ENCODE measurements at places on chromosomes 4 and X.
A peak's percentile ranks its signal among the peaks of the same experiment; 100 is the strongest.

- DNase-seq: no peak
These were observed 8.5 kb downstream of the PGM2 start for GRCh38 chr4:37835031-37835430.

- no peak for DNase-seq
These were observed 63.0 kb downstream of the ANK2 start for GRCh38 chr4:113112338-113112978.

DNA sequence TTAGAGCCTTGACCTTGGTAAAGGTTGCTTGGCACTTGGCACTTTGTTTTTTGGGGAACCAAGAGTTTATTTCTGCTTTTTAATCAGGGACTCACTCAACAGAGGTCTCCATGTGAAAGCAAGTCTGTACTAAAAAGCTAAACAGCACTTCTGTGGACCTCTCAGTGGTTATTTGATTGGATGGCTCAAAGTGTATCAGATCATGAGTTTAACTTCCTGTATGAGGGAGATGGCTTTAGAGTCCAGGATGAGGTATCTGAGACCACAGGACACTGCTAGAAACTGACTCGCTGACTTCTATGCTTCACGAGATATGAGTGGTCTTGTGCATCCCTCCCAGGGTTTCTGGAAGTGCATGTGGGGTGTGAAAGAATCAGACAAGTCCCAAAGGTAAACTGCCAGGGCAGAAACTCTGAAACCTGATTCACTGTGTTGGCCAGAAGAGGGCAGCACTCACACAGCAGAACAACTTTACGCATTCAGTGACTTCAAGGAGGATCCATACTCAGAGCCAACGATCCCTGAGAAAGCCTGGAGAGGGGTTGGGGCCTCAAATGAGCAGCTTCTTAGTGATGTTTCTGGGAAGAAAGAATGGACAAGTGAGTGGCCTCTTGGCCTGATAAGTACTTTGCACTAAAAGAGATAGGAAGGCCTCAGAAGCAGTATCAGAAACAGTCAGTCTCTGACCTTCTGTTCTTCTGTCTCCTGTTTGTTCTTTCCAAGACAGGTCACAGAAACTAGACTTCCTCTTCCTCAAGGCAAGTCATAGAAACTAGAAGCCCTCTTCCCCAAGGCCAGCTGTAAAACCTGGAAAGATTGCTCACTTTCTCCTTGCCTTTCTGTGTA, 220.3 kb upstream of the CXCL13 start:
- peak; percentile 45 for DNase-seq

DNA sequence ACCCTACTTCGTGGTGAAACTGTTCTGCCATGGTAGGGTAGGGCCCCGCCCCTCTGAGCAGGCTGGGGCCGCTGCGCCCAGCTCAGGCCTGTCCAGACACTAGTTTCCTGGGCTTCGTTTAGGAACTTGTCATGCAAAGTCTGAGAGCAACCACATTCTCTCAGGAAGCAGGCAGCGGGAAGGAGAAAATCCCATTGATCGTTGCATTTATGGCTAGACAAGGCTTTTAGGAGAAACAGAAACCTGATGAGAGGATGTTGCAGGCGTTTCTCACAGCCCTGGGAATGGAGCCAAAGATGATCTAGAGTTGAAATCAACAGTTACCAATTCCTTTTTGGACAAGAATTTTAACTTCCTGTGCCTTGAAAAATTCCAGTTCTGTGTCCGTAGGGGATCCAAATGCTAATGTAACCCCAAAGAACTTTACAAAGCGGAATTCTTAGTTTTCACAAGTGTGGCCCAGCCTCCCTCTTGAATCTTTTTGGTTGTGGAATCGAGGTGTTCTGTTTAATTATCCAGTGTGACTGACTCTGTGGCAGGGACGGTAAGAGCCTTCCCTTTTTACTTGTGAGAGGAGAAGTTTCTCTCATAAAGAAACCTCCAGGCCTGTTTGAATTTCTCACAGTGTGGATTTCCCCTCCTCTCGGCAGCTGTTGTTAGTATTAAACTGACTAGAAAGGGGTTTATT, 4.5 kb upstream of the CXCL9 start:
- no peak for DNase-seq

- no peak for DNase-seq
These were observed 305.3 kb downstream of the PRR32 start for GRCh38 chrX:127124871-127125270.

DNA sequence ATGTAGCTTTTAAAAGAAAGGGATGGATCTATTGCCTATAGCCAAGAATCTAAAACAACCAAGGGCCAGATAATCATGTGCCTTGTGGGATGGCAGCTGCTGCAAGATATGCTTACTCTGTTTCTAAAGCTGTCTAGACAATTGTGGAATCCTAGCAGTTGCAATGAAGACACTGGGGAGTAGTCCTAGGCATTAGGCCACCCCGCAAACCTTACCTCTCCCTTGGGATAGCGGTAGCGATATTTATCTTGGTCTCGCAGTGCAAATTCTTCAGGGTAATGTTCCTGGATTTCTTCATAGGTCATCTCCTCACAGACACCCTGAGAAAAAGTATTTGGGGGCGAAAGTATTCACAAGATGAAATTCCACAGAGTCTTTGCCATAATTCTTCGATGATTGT, 24.6 kb downstream of the TRO start:
- DNase-seq: no peak

DNA sequence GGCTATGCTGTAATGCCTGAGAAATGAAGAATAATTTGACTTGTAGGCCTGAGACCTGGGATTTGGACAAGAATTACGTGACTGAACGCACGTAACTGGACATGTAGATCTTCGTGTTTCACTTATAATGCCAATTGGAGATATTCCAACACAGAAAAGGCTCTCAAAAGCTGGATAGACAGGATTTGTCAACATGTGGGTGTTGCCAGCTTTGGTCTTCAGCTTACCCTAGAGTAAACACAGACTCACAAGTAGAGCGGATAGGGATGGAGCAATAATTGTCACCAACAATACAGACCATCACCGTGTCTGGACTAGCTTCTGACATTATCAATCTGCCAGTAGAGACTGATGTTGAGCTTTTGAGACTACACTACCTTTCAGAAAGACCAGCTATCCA, 1511.0 kb upstream of the ADGRL3 start:
- no peak for DNase-seq

- DNase-seq: no peak
These were observed 1156.4 kb upstream of the AGA start for GRCh38 chr4:178598672-178599071.

GRCh38 chr4:119041951-119042560, 93.6 kb upstream of the MYOZ2 start:
- peak; percentile 15 for DNase-seq

- no peak for DNase-seq
These were observed 2.8 kb downstream of the RTL5 start for GRCh38 chrX:72128881-72129280.

DNA sequence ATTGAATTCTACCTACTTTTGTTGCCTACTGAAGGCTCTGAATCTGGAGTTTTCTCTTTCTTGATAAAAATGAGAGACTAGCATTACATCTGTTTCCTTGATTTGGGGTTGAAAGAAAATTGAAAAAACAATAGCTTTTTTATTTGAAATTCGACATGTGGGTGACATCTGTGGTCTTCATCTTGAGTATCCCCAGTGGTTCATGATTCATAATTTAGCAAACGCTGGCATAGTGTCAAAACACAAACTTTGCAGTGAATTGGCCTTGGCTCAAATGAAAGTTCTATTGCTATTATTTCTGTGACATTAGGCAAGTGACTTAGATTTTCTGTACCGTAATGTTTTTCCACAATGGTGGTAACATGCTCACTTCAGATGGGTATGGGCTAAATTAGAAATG, 747.6 kb downstream of the PCDH7 start:
- no peak for DNase-seq

DNA sequence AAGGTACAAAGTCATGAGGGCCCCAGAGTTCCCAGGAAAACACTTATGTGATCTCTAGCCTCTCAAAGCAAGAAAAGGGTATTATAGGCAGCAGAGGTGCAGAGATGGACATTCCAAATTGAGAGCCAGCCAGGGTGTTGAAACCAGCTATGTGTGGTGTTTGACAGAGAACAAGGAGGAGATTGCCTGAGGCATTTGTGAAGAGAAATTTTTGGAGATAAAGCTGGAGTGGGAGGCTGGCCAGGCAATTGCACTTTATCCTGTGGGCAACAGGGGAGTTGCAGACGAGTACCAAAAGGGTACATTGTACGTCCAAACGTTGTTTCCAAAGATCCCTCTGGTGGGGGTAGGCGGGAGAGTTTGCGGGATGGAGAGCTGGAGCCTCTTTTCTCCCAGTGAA, 2.5 kb upstream of the GABRE start:
- no peak for DNase-seq

GRCh38 chr4:59855630-59856352, 1344.3 kb upstream of the ADGRL3 start:
- no peak for DNase-seq

- no peak for DNase-seq
These were observed 59.0 kb downstream of the REELD1 start for GRCh38 chr4:146273204-146273901.

DNA sequence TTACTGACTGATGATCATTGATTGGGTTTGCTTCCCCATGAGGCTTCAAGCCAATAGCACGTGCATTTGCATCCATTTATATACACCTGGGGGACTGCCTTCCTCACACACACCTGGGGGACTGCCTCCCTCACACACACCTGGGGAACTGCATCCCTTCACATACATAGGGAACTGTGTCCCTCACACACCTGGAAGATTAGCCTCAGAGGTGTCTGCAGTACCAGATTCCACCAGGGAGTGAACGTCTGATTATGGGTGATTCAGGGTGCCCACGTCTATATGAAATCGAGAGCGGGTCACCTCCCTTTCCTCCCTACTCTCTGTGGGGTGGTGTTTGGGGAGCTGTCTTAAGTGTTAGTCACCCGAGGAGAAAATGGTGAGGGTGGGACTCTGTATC, 16.9 kb downstream of the CD99 start:
- DNase-seq: no peak

DNA sequence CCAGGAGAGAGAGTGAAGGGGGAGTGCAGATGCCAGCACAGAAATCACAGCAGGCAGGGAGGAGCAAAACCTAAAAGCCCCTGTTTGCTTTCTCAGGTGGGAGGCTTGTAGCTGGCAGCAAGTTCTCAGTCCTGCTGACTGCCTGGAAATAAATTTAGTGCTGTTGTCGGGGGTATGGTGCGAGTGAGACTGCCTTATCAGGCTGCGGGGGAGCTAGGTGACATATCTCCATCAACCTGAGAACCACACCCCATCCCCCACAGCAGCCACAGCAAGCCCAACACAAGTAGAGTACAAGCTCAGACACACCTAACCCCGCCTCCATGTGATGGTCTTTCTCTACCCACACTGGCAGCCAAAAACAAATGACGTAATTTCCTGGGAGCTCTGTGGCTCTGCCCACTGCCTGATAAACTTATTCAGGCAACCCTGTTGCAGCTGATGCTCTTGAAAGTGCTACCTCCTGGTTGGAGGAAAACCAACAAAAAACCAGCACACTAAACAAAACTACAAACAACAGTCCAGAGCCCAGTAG, 953.4 kb upstream of the NDST4 start:
- no peak for DNase-seq

DNA sequence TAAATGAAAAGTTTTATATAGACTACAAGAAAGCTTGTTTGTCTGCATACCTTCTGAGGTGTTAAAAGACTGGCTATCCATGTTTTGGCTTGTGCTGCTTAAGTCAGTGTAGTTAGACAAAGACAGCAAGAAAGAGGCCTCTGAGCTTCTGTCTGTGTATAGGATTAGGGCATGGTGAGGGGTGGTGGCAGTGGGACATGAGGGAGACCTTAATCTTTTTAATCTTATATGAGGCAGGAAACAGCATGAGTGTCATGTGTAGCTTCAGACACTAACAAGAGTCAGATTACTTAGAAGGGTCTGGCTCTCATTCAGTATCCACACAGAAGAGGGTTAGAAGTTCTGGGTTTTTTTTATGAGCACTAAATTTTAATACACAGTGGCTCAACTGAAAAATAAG, 213.3 kb downstream of the GABRG1 start:
- DNase-seq: no peak

GRCh38 chr4:52621567-52621966, 37.5 kb downstream of the USP46 start:
- no peak for DNase-seq

DNA sequence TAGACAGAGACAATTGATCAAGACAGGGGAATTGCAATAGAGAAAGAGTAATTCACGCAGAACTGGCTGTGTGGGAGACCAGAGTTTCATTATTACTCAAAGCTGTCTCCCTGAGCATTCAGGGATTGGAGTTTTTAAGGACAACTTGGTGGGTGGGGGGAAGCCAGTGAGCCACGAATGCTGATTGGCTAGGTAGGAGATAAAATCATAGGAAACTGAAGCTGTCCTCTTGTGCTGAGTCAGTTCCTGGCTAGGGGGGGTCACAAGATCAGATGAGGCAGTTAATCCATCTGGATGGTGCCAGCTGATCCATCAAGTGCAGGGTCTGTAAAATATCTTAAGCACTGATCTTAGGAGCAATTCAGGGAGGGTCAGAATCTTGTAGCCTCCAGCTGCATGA, 358.6 kb downstream of the GPM6A start:
- no peak for DNase-seq

GRCh38 chr4:105267280-105267679, 120.6 kb downstream of the TET2 start:
- no peak for DNase-seq

DNA sequence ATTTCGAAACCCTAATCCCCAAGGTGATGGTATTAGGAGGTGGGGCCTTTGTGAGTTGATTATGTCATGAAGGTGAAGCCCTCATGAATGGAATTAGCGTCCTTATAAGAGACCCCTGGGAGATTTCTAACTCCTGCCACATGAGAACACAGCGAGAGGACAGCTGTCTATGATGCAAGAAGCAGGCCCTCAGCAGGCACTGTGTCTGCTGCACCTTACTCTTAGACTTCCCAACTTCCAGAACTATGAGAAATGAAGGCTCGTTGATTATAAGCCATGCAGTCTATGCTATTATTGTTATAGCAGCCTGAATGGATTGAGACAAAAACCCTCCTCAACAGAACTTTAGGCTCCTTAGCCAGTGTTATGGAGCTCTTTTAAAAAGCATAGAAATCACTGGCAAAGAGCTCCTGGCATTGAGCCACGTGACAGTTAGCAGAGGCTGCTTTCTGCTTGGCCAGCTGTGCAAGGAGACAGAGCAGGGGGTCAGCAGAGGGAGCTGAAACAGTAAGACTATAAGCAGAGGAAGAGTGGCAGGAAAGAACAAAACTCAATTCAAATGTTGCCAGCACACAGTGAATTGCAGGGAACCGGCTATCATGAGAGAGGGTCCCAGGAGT, 219.2 kb upstream of the FAT1 start:
- DNase-seq: no peak

DNA sequence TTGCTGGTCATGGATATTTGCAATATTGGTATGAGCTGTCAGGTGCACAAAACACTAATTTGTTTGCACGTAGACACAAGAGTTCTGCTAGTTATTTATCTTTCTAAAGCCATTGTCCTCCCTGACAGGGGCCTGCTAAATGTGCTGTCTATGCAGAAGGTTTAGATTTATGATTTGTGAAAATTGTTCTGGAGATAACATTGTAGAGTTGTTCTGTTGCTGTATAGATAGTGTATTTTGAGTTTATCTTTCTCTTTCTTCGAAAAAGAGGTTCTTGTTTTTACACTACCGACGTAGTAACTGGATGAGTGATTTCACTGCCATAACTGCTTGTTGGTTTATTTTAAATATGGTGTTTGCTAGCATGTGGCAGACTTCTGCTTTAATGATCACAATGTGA, 28.5 kb upstream of the FGG start:
- no peak for DNase-seq
